ENCODE measurements at places on chromosomes 13 and 19.

GRCh38 chr19:16374436-16374835 lies 49.8 kb downstream of the KLF2 start:
- peak; percentile 25 for DNase-seq

- no peak for DNase-seq
Measured at GRCh38 chr13:106464076-106464475, 71.4 kb downstream of the EFNB2 start.

- peak; percentile 19 for DNase-seq
Measured at GRCh38 chr13:110593430-110594130, 21.8 kb upstream of the NAXD start.

DNA sequence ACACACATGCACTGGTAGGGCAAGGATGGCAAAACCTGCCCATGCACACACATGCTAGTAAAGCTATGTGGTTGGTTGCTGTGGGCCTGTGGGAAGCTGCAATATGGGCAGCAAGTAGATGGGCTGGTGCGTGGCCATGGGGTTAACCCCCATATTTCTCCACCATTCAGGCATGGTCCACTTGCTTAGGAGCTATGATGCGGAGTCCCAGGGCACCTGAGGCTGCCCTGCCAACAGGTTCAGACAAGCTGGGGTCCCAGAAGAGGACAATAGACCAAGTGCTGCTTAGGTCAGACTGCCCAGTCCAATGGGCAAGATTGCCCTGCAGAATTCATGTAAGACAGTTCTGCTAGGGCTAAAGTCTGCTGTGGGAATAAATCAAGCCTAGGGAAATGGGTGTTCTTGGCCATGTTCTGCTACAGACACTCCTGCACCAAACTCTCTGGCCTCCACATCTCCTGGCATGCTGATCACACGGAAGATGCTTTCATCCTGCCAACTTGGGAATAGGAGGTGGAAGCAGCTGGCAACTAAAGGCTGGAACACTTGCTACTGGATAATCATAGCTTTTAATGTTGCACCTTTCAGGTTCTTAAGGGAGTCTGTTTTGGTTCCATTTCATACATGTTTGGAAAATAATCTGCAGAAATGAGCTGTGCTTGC lies 646.3 kb upstream of the SLITRK1 start:
- no peak for DNase-seq

DNA sequence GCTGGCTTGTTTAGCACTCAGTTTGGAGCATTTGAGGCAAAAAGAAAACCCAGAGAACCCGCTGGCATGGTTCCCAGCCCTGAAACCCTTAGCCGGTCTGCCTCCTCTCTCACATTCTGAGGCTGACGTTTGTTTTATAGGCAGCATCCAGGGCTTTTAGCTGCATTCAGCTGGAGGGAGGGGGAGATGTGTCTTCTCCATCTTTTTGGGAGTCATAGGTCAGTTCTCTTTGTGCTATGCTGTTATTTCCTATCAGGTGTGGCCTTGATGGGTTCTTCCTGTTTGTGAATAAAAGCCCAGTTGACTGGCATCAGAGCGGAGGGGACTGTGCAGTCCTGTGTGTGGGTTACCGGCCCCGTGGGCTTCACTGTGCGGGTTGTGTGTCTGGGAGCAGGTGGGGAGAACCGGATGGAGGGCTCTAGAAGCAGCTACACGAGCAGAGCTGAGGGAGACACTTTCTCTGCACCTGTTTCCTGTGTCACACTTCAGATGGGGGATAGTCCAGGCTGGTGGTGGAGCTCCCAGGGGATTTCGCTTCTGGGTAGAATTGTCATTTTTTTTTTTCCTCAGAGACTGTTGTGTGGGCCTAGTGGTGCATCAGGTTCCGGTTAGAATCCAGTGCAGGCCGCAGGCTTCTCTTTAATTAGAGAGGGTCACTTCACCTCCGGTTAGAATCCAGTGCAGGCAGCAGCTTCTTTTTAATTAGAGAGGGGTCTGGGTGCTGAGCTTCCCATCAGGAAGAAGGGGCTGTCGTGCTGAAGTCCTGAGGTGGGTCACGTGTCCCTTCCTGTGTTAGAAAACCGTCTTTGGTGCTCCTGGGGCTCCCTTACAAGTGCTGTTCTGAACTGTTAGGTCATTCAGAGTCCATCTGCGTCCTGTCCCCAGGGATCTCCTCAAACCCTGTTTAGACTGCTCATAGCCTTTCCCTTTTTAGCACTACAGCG lies 69.6 kb downstream of the ARHGEF7 start:
- peak; percentile 24 for DNase-seq
